ENCODE measurements at places on chromosomes 1 and 21.

DNA sequence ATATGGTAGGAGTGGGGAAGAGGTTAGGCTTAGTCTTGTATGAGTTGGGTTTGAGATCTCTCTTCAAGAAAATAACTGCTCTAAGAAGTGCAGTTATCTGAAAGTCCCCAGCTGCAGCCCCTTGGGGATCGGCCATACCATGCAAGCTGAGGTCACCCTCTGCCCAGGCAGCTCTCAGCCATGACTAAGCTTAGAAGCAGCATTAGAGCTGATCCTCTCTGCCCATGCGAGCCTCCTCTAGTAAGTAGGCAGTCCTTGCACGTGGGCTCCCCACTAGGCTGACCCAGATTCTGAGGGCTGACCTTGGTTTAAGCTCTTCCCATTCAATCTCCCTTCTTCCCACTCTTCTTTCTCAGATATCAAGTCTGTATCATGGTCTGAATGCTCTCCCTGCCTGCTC lies 121.0 kb upstream of the UBE2U start:
- DNase-seq = no peak

DNA sequence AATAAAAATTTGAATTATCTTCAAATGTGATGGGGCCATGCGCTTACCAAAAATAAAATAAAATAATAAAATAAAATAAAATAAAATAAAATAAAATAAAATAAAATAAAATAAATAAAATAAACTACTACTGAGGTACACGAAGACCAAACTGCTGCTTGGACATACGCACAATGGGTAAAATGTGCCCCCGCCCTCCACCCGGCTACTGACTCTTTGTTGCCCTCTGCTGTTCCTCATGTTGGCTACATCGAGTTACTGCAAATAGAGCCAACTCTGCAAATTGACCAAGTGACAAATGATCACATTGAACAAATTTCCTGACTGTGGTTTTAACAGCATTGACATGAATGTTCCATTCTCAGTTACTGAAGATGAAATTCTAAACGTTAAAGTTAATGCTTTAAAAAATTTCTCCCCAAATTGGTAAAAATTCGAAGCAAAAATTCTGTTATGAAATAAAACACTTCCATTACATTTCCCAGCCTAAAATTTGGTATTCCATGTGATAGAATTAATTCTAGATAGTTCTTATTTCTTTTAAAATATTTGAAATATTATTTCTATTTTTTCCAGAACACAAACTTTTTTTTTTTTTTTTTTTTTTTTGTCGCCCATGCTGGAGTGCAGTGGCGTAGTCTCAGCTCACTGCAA lies 18.8 kb upstream of the MAP1LC3C start:
- DNase-seq = no peak

DNA sequence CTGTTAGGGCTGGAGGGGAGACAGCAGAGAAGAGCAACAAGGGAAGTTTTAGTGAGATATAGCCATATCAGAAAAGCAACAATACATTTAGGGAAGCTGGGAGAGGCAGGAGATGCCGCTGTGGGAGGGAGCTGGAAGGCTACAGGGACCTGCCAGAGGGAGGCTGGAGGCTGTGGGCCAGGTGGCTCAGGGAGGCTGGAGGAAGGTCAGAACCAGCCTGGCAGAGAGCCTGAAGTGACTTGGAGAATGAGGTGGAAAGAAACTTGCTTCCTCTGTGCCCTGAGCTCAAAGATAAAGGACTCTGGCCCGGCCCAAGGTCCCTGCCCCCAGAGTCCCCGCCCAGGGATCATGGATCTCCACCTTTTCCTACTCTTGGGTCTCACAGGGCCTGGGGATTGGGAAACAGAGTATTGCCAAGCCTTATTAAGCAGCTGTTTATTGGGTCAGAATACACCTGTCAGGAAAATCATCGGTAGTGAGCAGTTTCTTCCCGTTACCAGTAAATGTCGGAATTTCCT lies 85.9 kb downstream of the KIF26B start:
- no peak for DNase-seq

GRCh38 chr1:42176902-42177519 lies 12.5 kb upstream of the GUCA2A start:
- DNase-seq = no peak

DNA sequence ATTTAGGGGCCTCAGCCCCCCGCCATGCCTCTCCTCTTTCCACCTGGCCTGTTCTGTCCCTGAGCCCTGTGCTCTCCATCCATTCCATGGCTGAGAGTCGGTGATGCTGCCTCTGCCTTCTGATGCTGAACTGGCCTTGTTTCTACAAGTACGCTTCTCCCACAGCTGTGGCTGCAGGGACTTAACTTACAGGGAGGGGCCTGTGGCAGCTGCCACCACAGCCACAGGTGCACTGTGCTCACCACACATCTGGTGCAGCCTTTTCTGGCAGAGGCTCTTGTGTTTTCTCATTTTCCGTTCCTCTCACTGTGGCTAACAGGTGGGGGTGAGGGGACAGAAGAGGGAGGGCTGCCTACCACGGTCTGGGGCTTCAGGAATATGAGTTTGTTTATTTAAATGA lies 4.2 kb downstream of the FMO1 start:
- DNase-seq = no peak

GRCh38 chr1:226671277-226671676 lies 67.8 kb downstream of the ITPKB start:
- no peak for DNase-seq

DNA sequence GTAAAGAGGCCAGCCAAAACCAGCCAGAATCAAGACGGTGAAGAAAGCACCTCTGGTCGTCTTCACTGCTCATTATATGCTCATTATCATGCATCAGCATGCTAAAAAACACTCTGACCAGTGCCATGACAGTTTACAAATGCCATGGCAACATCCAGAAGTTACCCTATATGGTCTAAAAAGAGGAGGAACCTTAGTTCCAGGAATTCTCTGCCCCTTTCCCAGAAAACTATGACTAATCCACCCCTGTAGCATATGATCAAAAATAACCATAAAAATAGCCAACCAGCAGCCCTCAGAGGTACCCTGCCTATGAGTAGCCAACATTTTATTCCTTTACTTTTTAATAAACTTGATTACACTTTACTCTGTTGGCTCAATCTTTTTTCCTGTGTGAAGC lies 34.2 kb upstream of the PBX1 start:
- no peak for DNase-seq

DNA sequence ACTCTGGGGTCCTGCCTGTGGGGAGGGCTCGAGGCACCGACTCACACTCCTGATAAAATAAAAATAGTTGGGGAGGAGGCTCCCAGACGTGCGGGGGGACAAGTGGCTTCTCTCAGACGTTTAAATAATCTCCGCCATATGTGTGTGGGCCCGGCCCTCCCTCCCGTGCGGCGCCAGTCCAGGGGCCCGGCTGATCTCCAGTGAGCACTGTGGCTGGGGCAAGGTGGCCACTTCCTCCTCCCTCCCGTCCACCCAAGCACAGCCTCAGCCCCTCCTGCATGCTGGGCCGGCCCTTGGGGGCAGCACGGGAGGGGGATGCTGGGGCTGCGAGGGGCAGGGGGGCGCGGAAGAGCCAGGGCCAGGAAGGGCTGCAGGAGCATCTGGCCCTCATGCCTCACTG lies 4.0 kb upstream of the PLCH2 start:
- DNase-seq = no peak

GRCh38 chr1:32754317-32755097 lies 51.9 kb upstream of the SYNC start:
- no peak for DNase-seq

GRCh38 chr1:106523497-106523896 lies 533.0 kb upstream of the PRMT6 start:
- no peak for DNase-seq

DNA sequence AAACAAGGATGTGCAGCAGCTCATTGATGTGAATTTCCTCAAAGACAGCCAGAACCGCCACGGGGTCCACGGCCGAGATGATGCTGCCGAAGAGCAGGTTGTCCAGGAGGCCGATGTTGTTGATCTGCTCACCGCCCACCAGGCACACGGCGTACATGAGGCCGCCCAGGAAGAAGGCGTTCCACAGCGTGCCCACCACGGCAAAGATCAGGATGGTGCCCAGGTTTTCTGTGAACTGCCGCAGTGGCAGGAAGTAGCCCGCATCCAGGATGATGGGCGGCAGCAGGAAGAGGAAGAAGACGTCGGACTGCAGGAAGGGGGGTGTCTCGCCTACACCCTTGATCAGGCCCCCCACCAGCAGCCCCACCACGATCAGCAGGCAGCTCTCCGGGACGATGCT lies 41.1 kb downstream of the SLC9A1 start:
- DNase-seq = no peak

GRCh38 chr1:177301425-177302124 lies 130.8 kb downstream of the BRINP2 start:
- no peak for DNase-seq

GRCh38 chr1:169550294-169550693 lies 36.0 kb downstream of the F5 start:
- DNase-seq = no peak

GRCh38 chr1:241715435-241715834 lies 63.4 kb downstream of the WDR64 start:
- DNase-seq = no peak

DNA sequence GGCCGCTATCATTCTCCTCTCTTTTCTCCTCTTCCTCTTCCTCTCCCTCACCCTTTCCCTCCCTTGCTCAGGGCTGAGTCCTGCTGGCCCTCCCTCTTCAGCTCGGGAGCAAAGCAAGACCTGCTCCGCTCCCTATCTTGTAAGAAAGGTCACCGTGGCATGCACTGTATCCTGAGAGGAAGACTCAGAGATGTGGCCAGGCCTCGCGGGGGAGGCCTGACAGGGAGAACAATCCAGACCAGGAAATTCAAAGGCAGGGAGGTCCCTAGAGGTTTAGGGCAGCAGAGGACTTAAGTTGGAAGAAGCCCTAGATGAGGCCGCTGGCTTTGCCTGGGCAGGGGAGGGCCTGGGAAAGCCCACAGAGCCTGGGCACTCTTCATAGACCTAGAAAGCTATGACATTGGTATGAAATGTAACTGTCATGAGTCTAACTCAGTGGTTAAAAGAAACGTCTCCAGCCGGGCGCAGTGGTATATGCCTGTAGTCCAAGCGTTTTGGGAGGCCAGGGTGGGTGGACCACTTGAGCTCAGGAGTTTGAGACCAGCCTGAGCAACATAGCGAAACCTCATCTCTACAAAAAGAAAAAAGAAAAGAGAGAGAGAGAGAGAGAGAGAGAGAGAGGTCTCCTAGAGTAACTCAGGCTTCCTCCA lies 14.6 kb upstream of the PTAFR start:
- DNase-seq = no peak

- no peak for DNase-seq
Observed at GRCh38 chr1:185083818-185084217, 38.5 kb downstream of the RNF2 start.

GRCh38 chr1:160437432-160438316 lies 37.3 kb downstream of the VANGL2 start:
- no peak for DNase-seq

DNA sequence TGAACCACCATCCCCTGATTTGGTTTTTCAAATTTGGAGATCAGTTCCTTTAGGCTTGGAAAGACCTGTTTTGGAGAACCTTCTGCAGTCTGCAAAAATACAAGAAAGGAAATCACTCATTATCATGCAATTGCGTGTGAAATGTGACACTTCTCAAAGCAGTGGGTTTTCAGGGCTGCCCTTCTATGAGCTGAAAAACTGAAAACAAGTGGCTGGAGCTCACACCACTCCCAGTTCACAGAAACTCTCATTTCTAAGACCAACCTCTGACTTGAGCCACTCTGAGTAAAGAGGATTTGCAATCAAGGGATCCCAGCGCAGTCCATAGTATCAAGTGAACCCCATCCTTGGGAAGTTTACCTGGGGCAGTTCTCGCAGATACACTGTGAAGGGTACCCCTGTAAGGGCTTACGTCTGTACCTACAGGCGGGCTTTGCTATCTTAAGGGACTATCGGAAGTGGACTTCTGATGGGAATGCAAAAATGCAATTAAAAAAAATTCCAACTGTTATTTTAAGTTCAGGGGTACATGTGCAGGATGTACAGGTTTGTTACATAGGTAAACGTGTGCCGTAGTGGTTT lies 12.8 kb downstream of the SH2D1B start:
- no peak for DNase-seq

DNA sequence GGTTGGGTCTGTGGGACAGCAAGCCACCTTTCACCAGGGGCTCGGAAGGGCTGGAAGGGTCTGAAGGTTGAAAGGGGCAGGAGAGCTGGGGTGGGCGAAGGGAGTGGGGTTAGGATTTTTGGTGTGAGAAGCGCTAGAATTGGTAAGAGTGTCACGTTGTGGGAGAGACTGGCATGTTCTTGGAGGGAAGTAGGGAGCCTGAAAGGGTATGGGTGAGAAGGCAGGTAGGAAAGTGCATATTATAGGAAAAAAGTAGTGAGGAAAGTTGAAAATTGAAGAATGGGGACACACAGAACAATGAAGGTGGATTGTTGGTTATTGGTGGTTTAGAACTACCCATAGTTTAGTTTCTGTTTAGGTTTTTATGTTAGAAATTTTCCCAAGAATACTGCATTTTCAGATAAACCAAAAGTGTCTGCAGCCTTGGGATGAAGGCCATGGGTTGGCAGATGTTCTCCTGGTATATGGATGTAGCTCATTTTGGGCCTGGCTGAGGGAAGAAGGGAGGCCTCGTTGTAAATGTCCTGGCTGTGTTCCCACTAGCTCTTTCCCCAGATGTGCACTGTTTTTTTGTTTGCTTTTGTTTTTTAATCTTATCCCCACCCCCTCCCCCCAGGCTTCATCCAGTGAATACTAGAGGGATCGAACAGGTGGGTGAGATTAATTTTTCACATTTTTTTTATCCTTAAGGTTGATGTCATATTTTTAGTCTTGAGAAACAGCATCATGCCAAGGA lies 1.2 kb downstream of the LRRC42 start:
- no peak for DNase-seq

DNA sequence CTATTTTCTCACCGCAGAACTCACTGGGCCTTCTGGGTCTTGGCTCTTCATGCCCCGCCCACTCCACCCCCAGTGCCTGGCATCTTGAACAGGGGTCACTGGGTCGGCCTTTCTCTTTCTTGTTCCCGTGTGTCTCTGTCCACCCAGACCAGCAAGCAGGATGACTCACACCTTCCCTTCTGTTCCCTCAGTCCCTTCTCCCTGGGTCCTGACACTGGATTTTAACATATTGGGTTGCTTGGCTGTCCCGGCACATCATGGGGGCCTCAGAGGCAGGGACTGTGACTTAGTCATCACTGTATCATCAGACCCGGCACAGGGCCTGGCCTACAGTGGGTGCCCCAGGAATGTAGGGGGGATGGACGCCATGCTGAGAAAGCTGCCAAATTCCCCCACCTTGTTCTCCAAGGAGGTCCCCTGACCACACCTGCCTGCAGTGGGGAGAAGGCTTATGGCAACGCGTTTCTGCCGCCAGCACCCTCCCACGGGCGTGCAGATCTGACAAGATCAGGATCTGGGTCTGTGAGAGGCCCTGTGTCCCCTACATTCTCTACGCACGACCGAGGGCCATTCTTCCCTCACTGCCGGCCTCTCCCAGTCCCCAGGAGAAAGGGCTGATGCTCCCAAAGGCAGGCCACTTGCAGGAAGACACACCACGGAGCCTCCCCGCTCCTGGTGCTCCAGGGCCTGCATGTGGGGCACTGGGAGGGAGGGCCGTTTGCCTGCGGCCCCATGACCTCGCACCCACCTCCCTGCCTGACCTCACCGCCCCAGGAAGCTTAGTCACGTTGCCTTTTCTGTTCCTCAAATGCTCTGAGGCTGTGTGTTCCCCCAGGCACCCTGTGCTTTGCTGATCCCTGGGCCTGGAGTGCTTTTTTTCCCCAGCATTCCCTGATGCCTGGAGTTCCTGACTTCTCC lies 157.2 kb upstream of the TMEM51 start:
- DNase-seq = no peak

- no peak for DNase-seq
Observed at GRCh38 chr1:117698398-117699160, 92.7 kb downstream of the TENT5C start.

- no peak for DNase-seq
Observed at GRCh38 chr1:161223805-161224694, 622 bp upstream of the APOA2 start.

Measured in stimulated activated CD8-positive, alpha-beta memory T cell treated with anti-CD3 and anti-CD28 coated beads, Interleukin-2, amount 100 ng/mL, for 1 hour (primary cell).